Right renal cortex interstitium (tissue), 3 donors: ENCODE measurements at places on chromosomes 5 and 9.

- no peak for DNase-seq
Measured at GRCh38 chr9:93216073-93216365, 32.1 kb downstream of the WNK2 start.

DNA sequence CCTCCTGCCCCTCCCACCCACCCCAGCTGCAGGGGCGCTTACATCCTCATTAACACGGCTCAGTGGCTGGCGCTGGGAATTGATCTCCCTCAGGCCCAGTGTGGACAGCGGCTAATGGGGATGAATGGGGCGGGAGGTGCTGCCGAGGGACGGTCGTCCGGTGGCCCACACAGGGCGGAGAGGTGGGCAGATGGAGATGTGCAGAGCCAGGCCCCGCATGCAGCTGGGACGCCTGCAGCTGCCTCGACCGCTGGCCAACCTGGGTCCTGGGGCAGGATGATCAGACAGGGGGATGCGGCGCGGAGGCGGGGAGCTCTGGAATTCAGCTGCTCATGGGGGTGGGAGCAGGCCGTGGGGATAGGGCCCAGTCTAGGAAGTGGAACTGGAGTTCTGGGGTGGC, 17.6 kb downstream of the TSPAN17 start:
- DNase-seq, result no peak

GRCh38 chr5:36606428-36607113, at the start of gene SLC1A3:
TSS of gene SLC1A3 (plus strand) at chr5:36606606. CDS start at chr5:36608424, 1,818 bp downstream.
- DNase-seq, result no peak

DNA sequence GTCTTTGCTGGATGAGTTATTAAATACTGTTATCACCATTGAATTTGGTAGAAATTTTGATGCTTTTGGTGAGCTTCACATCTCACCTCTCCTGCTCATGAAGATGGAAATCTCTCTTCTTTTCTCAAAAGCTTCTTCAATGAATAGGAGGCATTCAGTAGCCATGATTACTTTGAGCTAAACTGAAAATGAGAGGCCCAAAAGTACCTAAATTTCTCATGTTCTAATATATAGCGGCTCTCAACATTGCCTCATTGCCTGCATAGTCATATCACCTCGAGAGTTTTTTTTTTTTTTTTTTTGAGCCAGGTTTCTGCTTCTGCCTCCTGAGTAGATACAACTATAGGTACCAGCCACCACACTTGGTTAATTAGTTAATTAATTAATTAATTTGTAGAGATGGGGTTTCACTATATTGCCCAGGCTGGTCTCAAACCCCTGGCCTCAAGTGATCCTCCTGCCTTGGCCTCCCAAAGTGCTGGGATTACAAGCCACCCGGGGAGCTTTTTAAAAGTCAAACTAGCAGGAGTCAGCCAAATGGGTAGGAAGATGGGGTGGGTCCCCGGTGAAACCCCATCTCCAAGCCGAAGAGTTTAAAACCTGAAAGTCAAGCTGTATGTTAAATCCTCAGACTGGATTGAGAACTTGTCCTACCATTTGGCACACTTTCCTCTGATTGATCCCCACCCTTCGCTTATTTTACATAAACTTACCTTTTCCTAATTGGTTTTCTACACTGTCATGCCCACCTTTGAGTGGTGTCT, 169.0 kb downstream of the DOCK2 start:
- DNase-seq, result no peak

DNA sequence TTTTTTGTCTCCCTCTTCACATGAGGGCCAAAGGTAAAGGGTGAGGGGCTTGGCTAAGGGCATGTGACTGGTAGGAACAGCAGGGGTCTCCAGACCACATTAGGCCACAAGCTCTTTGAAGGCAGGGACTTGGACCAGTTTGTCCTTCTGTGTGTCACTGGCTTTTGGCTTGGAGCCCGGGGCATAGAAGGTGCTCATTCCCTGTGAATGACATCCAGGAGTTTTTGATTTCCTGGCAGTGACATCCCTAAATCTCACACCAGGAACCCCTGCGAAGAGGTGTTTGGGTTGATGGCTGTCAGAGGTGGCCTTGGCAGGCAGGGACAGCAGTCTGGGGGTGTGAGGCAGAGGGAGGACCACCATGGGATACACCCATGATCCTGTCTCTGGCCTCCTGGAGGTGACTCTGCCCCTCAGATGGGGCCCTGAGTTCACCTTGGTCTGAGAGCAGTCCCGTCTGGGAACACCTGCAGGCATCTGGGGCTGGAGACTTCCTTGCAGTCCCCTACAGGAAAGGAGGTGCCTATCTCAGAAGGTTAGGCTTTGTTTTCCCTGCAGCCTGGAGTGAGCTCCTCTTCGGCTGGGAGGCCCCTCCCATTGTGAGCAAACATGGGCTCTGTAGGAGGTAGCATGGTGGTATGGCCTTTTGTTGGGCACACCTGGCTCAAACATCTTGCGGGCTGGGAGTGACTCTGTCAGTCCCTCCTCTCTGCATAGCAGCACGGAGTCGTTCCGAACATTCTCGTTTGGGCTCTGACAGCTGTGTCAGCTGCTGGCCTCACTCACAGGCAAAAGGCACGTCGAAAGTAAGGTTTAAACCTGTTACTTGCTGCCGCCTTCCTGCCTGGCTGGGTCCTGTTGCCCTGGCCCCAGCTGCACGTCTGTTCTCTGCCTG, 38.6 kb upstream of the PITX1 start:
- DNase-seq, result no peak

DNA sequence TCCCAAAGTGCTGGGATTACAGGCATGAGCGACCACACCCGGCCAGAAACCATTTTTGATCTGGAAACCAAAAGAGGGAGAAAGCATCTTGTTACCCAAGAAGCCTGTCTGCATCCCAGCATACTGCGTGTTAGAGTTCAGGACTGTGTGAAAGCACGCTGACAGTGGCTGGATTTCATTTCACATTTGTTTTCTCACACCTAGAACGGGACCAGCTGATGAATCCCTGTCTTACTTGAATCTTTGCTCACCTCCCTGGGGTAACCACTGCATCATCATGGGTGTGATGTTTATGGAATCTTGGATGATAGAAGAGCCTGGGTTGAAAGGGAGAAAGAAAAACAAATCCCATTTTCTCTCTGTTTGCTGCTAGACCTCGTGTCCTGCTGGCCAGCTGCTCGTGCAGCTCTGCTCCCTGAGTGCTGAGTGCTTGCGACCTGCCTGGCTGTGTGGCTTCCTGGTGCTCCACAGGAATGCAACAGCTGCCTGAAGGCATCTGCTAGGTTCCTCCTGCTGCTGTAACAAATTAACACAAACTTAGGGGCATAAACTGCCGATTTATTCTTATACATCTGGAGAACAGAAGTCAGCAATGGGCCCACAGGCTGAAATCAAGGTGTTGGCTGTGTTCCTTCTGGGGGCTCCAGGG, 378.3 kb upstream of the DAP start:
- DNase-seq, result no peak
